ENCODE measurements at places on chromosomes 7 and 10. TPM values are rescaled to one million over a fixed set of nuclear protein-coding genes. Genes with fewer than 3 reads are reported as not detected.

DNA sequence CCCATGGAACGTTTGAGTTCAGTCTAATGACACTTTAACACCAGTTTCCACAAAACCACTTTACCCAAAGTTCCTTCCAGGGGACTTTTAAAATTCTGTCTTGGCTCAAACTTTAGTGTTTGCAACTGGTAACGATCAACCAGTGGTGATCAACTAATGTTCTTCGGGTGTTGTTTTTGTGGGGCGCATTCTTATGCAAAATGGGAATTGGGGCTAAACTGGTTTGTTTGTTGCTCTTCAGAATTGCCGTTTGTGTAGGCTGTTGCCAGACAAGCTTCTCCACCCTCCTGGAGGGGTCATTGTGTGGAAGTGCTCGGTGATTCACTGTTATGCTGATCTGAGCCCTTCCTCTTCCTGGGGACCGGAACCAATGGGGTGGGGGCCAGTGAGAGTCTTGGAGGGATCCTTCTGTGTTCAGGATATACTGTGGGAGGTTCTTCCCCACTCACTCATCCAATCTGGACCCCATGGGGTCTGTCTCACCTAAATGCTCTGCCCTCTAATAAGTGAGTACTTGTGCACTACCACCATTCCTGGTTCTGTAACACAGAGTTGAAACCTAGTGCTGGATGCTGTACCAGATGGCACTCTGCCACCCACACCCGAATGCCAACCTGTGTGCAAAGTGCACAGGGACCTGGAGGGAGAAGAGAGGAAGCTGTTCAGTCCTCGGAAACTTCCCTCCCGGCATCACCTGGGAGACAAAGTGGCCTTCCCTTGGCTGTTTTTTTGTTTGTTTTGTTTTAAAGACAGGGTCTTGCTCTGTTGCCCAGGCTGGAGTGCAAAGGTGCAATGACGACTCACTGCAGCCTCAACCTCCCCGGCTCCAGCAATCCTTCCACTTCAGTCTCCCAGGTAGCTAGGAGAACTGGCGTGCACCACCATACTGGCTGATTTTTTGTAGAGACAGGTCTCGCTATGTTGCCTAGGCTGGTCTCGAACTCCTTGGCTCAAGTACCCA, 2.1 kb downstream of the NFE2L3 start:
- no peak for DNase-seq

- DNase-seq = no peak
Measured at GRCh38 chr10:36388166-36388565, 737.2 kb upstream of the ANKRD30A start.

DNA sequence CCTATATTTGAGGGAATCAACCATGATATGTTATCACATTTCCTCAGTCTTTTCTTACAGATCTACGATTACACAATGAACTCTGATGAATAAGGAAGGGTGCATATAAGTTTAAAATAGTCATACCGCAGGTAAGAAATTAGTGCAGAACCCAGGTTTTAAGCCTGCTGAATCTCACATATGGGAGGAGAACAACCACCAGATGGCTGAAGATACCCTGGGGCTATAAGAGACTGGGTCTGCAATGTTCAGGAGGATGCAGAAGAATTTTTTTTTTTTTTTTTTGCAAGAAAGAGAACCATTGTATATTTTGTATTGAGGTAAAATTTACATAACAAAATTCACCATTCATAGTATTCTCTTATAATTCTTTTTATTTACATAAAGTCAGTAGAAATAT, 372.3 kb upstream of the MYO3A start:
- no peak for DNase-seq

The CCDC136 gene
- 8.8 TPM for total RNA-seq

The SPDYE5 gene
- total RNA-seq = not detected

The FGFR2 gene
- 9.4 TPM for total RNA-seq

The ANKIB1 gene
- 37.5 TPM for total RNA-seq

The TTYH3 gene
- total RNA-seq = 7.2 TPM

The ARHGAP21 gene
- total RNA-seq = 56.7 TPM

The UTF1 gene
- not detected for total RNA-seq

The AGR2 gene
- total RNA-seq = not detected
